ENCODE measurements at places on chromosomes 1 and 21.

GRCh38 chr1:204178487-204179281, 12.5 kb upstream of the REN start:
- no peak for DNase-seq

DNA sequence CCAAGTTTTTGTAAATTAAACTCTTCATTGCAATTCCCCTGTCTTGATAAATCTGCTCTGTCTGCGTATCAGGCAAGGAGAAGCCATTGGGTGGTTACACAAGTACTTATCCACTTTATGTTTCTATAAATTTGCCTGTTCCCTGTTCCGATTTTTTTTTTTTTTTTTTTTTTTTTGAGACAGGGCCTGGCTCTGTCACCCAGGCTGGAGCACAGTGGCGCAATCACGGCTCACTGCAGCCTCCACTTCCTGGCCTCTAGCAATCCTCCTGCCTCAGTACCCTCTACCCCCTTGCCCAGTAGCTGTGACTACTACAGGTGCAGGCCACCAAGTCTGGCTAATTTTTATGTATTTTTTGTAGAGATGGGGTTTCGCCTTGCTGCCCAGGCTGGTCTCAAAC, 11.1 kb upstream of the CSRP1 start:
- no peak for DNase-seq

GRCh38 chr1:32494711-32495337, 30.0 kb downstream of the ZBTB8B start:
- no peak for DNase-seq

DNA sequence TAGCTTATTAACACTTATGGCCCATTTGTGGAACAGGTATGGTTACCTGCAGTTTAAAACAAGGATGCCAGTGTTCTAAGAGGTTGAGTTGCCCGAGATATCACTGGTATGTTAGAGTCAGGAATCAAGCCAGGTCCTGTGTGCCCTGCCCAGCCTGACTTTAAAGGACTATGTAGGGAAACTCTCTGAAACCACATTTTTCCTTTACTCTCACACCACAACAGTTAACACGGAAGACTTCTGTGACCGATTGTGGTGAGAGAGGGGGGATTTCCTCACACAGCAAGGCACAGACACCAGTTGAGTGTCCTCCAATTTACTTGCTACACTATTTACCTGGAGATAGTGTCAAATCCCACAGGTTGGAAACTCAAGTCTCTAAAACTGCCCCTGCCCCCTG, 47.8 kb downstream of the UCK2 start:
- no peak for DNase-seq

DNA sequence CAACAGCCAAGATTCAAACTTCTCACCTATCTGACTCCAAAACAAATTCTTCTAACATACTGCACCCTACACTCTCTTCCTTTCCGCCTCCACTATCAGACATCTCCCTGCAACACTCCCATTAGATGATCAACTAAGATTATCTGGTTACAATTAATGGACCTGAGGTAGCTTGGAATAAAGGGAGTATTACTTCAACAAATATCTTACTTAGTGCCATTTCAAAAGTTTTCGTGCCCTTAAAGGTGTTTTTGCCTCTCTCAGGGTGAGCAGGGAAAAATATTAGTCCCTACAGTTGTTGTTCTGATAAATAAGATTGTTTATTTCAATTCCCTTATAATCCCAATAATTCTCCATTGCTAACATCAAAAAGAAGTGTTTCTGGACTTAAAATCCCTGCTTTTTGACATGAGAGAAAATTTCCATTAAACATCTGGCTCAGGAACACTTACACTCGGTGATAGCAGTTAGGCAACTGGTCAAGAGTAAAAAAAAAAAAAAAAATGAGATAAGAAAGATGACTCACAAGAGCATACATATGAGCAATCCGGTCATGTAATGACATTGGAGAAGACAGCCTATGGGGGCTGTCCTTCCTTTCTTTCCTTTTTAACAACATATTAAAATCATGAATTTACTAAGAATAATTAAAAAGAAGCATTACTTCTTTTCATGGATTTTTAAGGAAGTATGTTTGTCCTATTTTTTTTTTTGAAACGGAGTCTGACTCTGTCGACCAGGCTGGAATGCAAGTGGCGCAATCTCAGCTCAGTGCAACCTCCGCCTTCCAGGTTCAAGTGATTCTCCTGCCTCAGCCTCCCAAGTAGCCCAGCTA, 7.6 kb downstream of the RSBN1 start:
- DNase-seq = no peak

GRCh38 chr1:236021424-236022135, 43.3 kb downstream of the NID1 start:
- no peak for DNase-seq

DNA sequence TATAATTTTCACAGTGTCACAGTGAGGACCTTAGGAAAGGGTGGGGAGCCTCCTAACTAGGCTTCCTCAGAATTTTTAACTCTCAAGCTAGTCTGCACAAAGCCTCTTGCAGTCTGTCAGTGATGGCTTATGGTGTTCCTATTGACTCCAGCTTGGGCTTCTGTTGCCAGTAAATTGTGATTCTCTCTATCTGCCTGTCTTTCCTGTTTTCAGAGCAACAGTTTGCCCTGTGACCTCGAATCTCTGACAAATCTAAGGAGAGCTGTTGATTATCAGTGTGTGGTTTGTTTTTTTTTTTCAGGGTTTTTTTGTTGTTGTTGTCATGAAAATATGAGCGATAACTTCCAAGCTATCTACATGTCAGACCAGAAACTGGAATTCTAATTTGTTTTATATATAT, 423.2 kb upstream of the B3GALT2 start:
- DNase-seq = no peak

GRCh38 chr1:14787604-14788003, 189.1 kb downstream of the KAZN start:
- DNase-seq = no peak

DNA sequence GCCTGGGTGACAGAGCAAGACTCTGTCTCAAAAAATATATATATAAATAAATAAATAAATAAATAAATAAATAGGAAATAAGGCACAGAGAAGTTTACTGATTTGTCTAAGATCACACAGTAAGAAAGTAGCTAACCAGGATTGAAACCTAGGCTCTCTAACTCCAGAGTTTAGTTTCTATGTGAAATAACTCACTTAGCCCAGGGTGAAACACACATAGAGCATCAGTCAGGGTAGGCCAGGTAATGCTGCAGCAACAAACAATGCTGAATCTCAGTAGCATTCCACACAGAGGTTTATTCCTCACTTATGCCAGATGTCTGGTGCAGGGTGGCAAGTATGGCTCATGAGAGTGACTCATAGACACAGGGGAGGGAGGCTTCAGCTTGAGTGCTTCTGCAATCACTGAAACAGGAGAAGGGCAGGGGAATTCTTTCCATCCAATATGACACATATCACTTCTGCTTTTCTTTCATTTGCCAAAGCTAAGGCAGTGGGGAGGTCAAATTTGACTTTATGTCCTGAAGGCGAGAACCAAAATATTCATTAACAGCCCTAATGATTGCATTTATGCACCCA, 37.1 kb upstream of the KANK4 start:
- peak; percentile 17 for DNase-seq

DNA sequence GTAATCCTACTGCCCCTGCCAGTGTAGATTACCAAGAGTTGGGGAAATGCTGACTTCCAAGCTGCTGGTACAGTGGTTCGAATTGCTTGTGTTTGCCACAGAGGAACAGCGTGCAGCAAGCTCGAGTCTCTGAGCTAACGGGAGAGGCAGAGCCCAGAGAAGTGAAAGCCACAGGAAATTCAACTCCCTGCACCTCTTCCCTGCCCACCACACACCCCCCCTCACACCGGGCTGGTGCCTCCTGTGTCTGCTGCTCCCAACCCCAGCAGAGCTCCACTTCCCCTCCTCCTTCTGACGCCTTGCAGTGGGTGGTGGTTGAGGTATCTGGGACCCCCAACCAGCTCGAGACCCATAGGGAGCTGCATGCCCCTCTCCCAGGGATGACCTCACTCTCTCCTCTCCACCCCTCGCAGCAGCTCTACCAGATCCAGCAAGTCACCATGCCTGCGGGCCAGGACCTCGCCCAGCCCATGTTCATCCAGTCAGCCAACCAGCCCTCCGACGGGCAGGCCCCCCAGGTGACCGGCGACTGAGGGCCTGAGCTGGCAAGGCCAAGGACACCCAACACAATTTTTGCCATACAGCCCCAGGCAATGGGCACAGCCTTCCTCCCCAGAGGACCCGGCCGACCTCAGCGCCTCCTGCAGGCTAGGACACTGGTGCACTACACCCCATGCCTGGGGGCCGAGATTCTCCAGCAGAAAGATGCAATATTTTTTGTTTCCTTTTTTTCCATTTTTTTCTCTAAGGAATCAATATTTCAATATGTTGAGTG, 13.1 kb upstream of the KCNQ4 start:
- no peak for DNase-seq

- DNase-seq = no peak
These were observed 51.5 kb downstream of the SYT6 start for GRCh38 chr1:114102136-114102535.

- DNase-seq = no peak
These were observed 1.4 kb downstream of the VPS13D start for GRCh38 chr1:12231276-12231595.

- no peak for DNase-seq
These were observed 216.0 kb downstream of the ZNF326 start for GRCh38 chr1:90210633-90211491.

- DNase-seq = peak; percentile 41
These were observed 856 bp downstream of the LHX9 start for GRCh38 chr1:197917805-197918651.

- DNase-seq = no peak
These were observed 258.0 kb downstream of the LTN1 start for GRCh38 chr21:28734522-28735175.

DNA sequence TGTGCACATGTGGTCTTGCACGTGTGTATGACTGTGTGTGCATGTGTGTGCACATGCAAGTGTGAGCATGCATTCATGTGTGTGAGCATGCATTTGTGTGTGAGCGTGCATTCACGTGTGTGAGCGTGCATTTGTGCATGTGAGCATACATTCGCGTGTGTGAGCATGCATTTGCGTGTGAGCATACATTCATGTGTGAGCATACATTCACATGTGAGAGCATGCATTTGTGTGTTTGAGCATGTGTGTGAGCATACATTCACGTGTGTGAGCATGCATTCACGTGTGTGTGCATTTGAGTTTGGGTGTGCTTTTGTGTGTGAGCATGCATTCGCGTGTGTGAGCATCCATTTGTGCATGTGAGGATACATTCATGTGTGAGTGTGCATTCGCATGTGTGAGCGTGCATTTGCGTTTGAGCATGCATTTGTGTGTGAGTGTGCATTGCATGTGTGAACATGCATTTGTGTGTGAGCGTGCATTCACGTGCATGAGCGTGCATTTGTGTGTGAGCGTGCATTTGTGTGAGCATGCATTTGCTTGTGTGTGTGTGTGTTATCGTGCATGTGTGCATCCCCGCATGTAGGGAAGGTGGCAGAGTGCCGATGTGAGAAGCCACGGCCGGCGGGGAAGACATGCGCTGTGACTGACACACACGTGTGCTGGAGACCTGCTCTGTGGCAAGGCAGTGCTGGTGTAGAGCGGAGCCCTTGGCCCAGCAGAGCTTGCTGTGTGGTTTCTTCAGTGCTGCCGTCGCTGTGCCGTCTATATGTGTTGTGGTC, 18.2 kb downstream of the ITGB2 start:
- no peak for DNase-seq

- no peak for DNase-seq
These were observed 16.0 kb downstream of the DHRS3 start for GRCh38 chr1:12601700-12602658.

GRCh38 chr1:35448344-35448801, 108.8 kb downstream of the KIAA0319L start:
- DNase-seq = no peak

- no peak for DNase-seq
These were observed 92.9 kb upstream of the IVNS1ABP start for GRCh38 chr1:185409763-185410528.

- no peak for DNase-seq
These were observed 7.5 kb upstream of the KCNJ15 start for GRCh38 chr21:38249256-38249655.

- no peak for DNase-seq
These were observed 136.4 kb downstream of the AKT3 start for GRCh38 chr1:243713470-243714186.

DNA sequence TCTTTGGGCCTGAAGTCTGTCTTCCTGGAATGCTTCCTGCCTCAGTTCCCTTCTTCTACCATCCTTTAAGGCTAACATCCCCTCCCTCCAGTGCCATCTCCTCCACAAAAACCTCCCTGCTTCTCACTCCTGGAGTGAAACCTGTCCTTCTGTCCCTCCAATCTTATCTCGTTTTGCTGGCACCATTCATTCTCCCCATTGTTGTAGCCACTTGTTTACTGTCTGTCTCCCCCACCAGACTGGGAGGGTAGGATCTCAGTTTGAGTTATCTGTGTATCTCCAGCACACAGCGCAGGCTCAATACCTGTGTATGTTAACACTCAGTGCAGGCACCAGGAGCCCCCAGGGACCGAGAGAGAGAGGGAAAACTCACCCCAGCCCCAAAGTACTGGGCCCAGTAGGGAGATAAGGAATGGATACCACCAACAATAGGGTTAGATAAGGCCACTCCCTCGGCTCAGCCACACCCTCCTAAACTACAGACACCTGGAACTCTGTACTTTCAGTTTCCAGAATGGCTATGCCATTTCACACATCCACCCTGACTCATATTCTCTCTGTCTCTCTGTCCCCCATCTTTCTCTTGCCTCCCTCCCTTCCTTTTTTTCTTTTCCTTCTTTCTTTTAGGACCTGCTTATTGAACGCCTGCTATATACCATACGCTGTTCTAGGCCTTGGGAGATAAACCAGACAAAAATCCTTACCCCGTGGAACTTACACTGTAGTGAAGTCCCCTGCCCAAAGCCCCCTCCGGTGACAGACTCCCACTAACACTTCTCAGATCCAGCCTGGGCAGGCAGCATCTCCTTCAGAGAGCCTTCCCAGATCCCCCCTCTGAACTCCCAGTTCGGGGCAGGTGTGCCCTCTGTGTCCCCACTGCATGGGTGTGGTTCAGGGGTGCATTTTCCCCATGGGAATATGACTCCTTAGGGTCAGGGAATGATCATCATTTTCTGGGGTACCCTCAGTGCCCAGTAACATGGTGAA, 3.3 kb upstream of the SSBP3 start:
- peak; percentile 51 for DNase-seq

GRCh38 chr1:53371851-53372250, 44.0 kb upstream of the LRP8 start:
- no peak for DNase-seq

- no peak for DNase-seq
These were observed 172.8 kb downstream of the ST6GALNAC3 start for GRCh38 chr1:76247261-76247852.

DNA sequence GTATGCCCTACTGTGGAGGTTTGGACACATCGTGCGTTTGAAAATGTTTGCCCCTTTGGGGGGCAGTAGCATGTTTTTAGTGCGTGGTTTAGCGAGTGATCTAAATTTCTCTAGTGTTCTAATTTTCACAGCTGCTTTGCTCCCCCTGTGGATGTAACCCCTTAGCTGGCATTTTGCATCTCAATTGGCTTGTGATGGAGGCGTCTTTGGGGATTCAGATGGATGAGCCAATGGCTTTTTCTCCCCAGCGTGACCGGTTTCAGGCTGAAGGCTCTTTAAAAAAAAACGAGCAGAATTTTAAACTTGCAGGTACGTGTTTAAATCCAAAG, 836 bp downstream of the CDC7 start:
- no peak for DNase-seq
